Prostate gland (tissue), 2 donors: ENCODE measurements at places on chromosomes 7 and 10. TPM values are rescaled to one million over a fixed set of nuclear protein-coding genes. Genes with fewer than 3 reads are reported as not detected.

GRCh38 chr10:128576336-128576735 lies 450.1 kb upstream of the MKI67 start:
- no peak for DNase-seq

DNA sequence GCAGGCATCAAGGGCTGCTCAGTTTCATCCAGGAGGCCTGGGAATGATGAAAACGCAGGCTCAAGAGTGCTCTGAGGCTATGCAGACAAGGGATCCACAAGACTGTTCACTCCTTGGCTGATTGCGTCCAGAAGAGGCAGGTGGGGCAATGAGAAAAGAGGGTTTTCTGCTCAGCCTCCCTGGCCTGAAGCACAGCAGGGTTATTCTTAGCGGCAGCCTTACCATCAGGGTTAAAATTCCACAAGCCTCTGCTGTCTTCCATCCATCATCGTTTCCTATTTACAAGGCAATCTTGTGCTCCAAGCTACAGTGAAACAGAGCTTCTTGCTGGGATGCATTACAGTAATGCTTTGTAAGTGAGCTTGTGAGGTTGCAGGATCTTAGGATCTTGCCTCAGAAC lies 129.4 kb upstream of the SHH start:
- DNase-seq: no peak

- DNase-seq: peak; percentile 59
These were observed 71.1 kb downstream of the FIGNL1 start for GRCh38 chr7:50379082-50379481.

DNA sequence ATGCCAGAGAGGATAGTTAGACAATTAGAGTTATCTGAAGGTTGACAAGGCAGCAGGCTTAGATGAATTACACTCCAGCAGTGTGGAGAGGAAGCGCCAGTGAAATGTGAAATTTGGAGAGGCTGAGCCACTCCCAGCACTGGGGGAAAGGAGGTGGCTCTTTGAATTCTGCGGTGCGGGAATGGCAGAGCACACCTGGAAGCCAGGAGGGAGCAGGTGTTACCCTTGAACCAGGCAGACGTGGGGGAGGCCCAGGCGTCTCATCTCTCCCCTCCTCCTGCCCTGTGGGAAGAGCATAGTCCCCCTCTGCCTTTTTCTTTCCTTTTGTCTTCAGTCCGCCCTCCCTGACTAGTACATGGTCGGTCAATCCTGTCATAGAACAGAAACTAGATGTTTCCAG lies 203.1 kb downstream of the DPP6 start:
- no peak for DNase-seq

- DNase-seq: no peak
These were observed 79.8 kb upstream of the CCDC71L start for GRCh38 chr7:106740806-106741205.

DNA sequence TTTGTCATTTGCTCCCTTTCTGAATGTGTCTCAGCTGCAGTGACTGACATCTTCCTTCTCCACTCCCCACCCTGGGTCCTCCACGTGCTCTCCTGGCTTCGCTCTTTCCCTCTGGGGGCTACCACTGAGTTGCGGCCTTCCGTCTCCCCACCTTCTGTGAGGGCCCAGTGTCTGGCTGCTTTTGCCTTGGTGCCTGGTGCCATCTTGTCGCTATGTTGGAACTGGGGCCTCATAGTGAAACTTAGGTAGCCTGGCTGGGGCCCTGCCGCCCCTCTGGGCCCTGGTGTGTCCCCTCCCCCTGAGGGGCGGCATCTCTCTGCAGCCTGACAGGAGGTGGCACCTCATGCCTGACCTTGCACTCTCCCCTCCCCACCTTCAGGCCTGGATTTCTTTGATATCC lies 144.1 kb downstream of the ANLN start:
- DNase-seq: no peak

DNA sequence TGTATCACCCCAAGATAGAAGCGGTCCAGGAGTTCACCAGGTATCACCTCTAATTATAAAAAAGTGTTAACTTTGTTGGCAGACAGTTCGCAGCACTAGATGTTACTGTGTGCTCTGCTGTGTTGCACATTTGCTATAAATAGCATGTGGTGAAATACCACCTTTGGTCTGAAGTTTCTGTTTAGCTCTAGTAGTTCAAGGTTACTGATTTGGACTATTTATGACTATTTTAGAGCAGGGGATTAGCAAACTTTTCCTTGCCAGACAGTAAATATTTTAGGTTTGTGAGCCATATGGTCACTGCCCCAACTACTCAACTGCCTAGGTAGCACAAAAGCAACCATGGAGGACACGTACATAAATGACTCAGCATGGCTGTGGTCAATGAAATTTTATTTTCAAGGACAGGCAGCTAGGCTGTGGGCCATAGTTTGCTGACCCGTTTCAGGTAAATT lies 16.5 kb downstream of the DENND10 start:
- no peak for DNase-seq

DNA sequence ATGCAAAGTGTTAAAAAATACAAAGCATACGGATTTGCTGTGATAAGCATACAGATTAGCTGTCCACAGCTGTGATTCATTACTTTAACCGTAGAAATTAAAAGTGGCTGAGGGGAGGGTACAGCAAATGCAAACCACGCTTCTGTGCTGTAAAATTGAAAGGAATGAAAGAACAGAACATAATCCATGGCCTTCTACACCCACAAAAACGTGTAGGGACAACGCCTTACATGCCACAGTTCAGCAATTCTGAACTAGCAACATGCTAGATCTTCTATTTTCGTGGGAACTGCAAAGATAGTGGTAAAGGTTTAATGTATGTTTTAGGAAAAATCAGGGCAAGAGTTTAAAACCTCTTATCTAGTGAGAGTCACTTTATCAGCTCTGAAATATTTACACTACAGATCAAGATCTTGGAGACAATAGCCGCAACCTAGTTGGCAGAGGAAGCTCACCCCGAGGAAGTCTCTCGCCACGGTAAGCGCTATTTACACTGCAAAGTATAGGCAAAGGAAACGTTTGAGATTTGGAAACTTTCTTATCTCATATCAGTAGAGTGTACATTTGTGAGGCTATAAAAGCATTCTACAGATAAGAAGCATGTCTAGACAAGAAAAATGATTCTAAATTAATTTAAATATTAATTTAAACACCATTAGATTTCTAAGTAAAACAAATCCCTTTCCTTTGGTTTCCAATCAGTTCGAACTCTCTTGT lies 193.6 kb downstream of the MLLT10 start:
- DNase-seq: no peak

DNA sequence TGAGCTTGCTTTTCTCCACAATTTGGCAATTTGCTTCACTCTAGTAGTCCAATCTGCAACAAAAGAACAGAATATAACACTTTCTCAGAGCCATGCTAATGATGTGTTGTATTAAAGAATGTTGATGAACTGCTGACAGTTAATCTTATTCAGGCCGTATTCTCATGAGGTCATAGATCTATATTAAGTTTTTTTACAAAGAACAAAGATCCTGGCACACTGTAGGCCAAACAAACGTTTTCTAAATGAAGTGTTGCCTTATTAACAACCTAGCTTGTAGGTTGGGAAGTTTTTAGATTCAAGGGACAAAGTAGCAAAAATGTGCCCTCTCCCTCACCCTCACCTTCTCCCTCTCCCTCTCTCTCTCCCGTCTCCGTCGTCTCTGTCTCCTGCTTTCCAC lies 6.8 kb downstream of the HILPDA start:
- no peak for DNase-seq

- DNase-seq: no peak
These were observed 268.0 kb downstream of the HTR7 start for GRCh38 chr10:90589825-90590224.

GRCh38 chr7:41097501-41097900 lies 605.4 kb downstream of the INHBA start:
- no peak for DNase-seq

- no peak for DNase-seq
These were observed 166.8 kb downstream of the SORCS1 start for GRCh38 chr10:106997721-106998120.

EN2 gene
- total RNA-seq: 0.45 TPM

LIPM gene
- total RNA-seq: not detected

WNT16 gene
- 1.1 TPM for total RNA-seq

CLEC5A gene
- total RNA-seq: 0.74 TPM

RSPH10B2 gene
- total RNA-seq: not detected

TSPAN14 gene
- total RNA-seq: 103 TPM
